ENCODE measurements at places on chromosomes 4 and X. TPM values are rescaled to one million over a fixed set of nuclear protein-coding genes. Genes with fewer than 3 reads are reported as not detected.

GRCh38 chr4:109355835-109356234 lies 53.4 kb upstream of the COL25A1 start:
- no peaks in the 10 kb centered on the region for H3K36me3 ChIP-seq
- no peak for DNase-seq
- H3K4me3 ChIP-seq, result no peak overlapping the region
- H3K27ac ChIP-seq, result no peak overlapping the region

- H3K4me1 ChIP-seq, result no peaks in the 10 kb centered on the region
- DNase-seq, result no peak
- H3K36me3 ChIP-seq, result no peaks in the 10 kb centered on the region
Measured at GRCh38 chr4:1592709-1593417, 91.2 kb downstream of the FAM53A start.

DNA sequence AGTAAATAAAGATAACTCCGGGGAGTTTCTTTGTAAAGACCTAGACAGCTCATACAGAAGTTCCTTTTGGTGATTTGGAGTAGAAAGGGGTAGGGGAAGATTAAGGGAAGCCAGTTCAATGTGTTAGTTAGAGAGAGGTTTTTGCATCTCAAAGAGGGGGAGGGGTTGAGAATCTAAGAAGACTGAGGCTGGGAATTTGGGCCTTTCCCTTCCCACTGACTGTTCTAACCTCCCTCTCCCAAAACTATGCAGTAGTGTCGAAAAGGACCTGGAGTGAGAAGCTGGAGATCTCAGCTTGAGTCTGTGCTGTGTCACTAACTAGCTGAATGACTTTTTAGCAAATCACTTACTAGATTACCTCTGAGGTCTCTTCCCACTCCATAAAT lies 55.7 kb upstream of the CCDC160 start:
- no peak overlapping the region for H3K4me3 ChIP-seq
- H3K27ac ChIP-seq, result no peak overlapping the region
- peaks cover 7% of the 10 kb centered on the region for H3K4me1 ChIP-seq
- no peaks in the 10 kb centered on the region for H3K27me3 ChIP-seq
- H3K36me3 ChIP-seq, result no peaks in the 10 kb centered on the region

GRCh38 chr4:61243962-61244361 lies 43.8 kb downstream of the ADGRL3 start:
- H3K4me1 ChIP-seq, result no peaks in the 10 kb centered on the region
- no peaks in the 10 kb centered on the region for H3K27me3 ChIP-seq
- no peak overlapping the region for H3K4me3 ChIP-seq

- H3K36me3 ChIP-seq, result peaks cover 21% of the 10 kb centered on the region
- no peaks in the 10 kb centered on the region for H3K4me1 ChIP-seq
- no peak overlapping the region for H3K27ac ChIP-seq
Measured at GRCh38 chr4:17492058-17492741, 19.7 kb downstream of the QDPR start.

- no peak overlapping the region for H3K27ac ChIP-seq
- no peaks in the 10 kb centered on the region for H3K36me3 ChIP-seq
- no peak for DNase-seq
- no peak overlapping the region for H3K4me3 ChIP-seq
Measured at GRCh38 chr4:106502106-106502699, 133.6 kb upstream of the GIMD1 start.

DNA sequence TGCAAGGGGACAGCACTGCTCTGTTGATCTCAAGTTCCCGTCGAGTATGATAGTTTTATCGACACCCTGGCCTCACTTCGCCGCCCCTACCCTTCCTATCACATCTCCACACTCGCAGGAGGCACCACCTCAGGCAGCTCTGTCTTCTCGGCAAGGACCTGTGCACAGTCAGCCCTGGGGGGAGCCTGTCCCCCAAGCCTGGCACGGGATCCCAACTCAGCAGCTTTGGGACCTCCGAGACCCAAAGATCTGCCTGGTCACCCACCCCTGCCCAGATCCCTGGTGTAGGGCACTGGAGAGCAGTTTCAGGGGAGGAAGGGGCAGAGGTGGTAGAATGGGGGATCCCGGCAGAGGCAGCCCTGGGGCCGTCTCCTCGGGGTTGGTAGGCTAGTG lies 18.0 kb upstream of the UBA1 start:
- H3K36me3 ChIP-seq, result peaks cover 16% of the 10 kb centered on the region
- H3K27ac ChIP-seq, result no peak overlapping the region
- H3K27me3 ChIP-seq, result no peaks in the 10 kb centered on the region
- H3K4me3 ChIP-seq, result no peak overlapping the region
- H3K4me1 ChIP-seq, result no peaks in the 10 kb centered on the region

GRCh38 chr4:74724979-74725378 lies 69.3 kb downstream of the BTC start:
- no peaks in the 10 kb centered on the region for H3K4me1 ChIP-seq
- no peak overlapping the region for H3K4me3 ChIP-seq
- no peaks in the 10 kb centered on the region for H3K27me3 ChIP-seq
- no peak overlapping the region for H3K27ac ChIP-seq

GRCh38 chr4:83503974-83504373 lies 19.1 kb upstream of the ABRAXAS1 start:
- no peak for DNase-seq
- no peaks in the 10 kb centered on the region for H3K27me3 ChIP-seq
- no peak overlapping the region for H3K27ac ChIP-seq
- H3K36me3 ChIP-seq, result no peaks in the 10 kb centered on the region
- peaks cover 11% of the 10 kb centered on the region for H3K4me1 ChIP-seq

DNA sequence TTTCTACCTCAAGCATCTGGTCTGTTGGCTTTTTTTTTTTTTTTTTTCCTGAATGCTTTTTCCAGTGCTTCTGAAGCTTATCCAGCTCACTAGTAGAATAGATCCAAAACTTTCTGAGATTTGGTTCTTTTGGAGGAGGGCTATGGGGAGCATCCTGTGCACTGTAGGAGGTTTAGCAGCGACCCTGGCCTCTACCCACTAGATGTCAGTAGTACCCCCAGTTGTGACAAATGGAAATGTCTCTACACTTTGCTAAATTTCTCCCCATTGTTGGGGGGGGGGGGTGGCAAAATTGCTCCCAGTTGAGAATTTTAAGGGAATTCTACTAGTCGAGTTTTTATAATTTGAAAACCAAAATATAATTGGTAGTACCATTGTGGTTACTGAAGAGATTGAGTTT lies 23.0 kb upstream of the PPA2 start:
- H3K36me3 ChIP-seq, result no peaks in the 10 kb centered on the region
- H3K4me3 ChIP-seq, result no peak overlapping the region
- H3K27me3 ChIP-seq, result peaks cover 3% of the 10 kb centered on the region
- H3K27ac ChIP-seq, result no peak overlapping the region
- no peaks in the 10 kb centered on the region for H3K4me1 ChIP-seq

ADGRG2 gene
- not detected for total RNA-seq

IBSP gene
- total RNA-seq, result not detected

ETDB gene
- not detected for total RNA-seq

ANOS1 gene
- total RNA-seq, result not detected

PCDH19 gene
- total RNA-seq, result not detected

USP11 gene
- total RNA-seq, result 34.0 TPM

Measured in CD8-positive, alpha-beta memory T cell (primary cell).